ENCODE measurements at places on chromosomes 7 and 10. TPM values are rescaled to one million over a fixed set of nuclear protein-coding genes. Genes with fewer than 3 reads are reported as not detected.

DNA sequence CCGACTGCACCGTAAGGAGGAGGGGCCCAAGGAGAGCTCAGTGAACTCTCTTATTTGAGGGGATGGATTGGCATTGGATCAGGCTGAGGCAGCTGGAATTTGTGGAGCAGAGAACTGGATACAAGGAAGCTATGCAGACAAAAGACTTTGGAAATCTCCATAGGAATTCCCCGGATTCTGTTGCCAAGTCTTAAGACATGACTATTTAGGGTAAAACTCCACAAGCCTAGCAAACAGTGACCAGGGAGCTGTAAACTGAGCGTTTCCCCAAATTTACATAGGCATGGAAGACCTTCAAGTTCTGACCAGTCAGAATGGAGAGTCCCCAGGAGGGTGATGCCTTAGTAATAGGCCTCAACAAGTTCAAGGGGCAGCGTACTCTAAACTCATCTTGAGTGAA is 82.5 kb upstream of the PCBD1 start:
- DNase-seq: no peak

Gene MBL2
- total RNA-seq: not detected

GRCh38 chr10:4154191-4154715 is 369.2 kb upstream of the KLF6 start:
- no peak for DNase-seq

Gene PRTFDC1
- 21.5 TPM for total RNA-seq

DNA sequence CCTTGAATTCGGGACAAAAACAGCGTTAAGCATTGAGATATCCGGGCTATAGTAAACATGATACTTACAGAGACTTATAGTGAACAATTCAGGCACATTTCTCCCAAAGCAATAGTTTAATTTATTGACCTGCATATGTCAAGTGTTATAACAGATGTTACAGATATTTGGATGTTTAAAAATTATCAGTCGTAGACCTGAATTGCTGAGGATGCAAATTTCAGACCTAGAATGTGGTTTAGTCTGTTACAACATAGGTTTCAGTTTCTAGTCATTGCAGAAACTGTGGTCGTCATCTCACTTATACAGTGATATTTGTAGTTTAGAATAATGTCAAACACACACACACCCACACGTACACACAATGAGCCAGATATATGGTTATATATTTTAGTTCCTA is 85.2 kb downstream of the VTI1A start:
- DNase-seq: no peak

Gene SRRM3
- 88.0 TPM for total RNA-seq

GRCh38 chr10:62805231-62806099 is 945 bp downstream of the ADO start:
- DNase-seq: no peak

- DNase-seq: no peak
Observed at GRCh38 chr10:132517951-132518521, 19.6 kb upstream of the INPP5A start.

- no peak for DNase-seq
Observed at GRCh38 chr7:111074748-111075146, 16.2 kb upstream of the LRRN3 start.

DNA sequence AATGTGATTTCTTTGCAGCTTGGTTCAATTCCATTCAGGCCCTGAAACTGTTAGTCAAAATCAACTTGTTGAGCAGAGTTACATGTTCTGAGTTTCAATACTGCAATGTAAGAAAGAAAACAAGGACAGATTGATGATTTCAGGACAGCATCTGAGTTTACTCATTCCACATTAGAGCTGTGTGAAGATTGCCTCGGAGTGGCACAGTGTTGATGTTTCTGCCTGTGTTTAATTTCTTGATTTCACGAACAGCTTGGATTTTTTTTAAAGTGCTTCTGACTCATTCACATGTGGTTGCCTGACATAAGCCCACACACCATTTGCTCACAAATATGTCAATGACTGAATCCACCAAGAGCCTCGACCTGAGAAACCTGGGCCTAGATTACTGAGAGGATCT is 101.2 kb upstream of the PARD3 start:
- DNase-seq: no peak

GRCh38 chr7:25863729-25864110 is 288.3 kb upstream of the NFE2L3 start:
- DNase-seq: no peak

DNA sequence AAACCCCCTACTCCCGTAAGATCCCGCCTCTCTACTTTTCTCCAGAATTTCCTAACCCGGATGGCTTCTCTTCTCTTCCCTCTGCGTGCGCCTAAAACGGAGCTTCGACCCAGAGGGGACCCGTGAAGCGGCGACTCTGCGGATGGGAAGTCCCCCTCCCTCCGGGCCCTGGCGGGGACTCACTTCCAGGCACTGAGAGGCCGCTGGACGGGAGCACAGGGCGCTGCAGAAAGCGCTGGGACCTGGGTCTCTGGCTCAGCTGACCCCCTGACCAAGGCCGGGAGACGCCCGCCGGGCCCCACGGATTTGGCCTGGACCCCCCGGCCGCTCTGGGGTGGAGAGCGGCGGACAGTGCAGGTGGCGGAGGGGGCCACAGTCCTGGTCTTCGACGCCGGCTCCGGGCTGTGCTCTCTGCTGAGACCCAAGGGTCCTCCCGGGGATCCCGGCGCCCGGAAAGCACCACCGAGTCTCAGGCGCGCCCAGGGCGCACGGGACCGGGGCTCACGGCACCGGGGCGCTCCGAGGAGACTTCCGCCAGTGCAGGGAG is 688 bp upstream of the FOXL3 start:
- no peak for DNase-seq

Gene PSTK
- 14.1 TPM for total RNA-seq

GRCh38 chr10:78405736-78406135 is 372.1 kb downstream of the RPS24 start:
- no peak for DNase-seq

- DNase-seq: no peak
Observed at GRCh38 chr7:139656387-139656786, 121.4 kb downstream of the HIPK2 start.

- DNase-seq: no peak
Observed at GRCh38 chr10:114816308-114816707, 5.3 kb upstream of the FHIP2A start.

Gene CTTNBP2
- total RNA-seq: 48.1 TPM

Gene PLEKHS1
- total RNA-seq: not detected

DNA sequence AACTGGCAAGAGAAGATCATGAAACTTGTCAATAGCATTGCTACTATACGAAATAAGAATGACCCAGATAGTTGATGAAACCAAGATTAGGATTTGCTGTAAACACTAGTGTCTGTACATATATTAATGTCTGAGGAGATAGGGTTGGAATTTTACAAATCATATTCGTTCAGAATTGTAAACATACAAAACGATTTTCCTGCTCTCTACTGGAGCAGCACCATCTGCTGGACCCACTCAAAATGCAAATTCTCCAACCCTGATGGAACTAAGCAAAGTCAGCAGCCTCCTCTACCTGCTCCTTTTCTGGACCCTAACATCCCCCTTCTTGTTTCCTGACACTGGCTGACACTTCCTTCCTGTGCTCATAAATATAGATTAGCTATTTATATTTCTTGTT is 29.4 kb upstream of the SGMS1 start:
- no peak for DNase-seq

DNA sequence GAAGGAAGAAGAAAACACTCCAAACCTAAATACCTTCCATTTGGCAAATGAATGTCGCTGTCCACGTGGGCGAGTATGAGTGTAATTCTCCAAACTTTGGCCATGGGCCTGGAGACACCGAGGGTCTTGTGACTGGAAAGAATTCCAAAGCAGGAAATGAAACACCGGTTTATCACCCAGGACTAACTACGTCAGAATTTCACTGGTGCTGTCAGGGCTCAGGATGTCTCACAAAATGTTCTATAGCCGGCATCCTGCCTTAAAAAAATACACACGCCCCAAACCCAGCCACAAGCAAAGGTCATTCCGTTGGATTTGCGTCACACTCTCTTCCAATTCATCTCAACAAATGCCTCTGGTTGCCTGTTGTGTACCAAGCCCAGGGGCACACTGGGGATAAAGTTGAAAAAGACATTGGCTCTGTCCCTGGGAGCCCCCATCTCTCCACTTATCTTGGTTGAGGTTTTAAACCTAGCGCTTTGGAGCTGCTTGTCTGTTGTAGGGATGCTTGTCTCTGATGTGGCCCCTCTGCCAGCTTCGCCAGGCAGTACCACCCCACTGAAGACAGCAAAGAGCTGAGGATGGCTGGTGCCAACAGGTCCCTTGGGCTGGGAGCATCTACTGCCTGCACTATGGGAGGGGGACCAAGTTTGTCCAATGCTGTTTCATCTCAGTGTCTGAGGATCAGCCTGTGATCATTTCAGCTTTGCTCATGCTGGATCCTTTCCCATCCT is 31.2 kb downstream of the GSTO2 start:
- no peak for DNase-seq

DNA sequence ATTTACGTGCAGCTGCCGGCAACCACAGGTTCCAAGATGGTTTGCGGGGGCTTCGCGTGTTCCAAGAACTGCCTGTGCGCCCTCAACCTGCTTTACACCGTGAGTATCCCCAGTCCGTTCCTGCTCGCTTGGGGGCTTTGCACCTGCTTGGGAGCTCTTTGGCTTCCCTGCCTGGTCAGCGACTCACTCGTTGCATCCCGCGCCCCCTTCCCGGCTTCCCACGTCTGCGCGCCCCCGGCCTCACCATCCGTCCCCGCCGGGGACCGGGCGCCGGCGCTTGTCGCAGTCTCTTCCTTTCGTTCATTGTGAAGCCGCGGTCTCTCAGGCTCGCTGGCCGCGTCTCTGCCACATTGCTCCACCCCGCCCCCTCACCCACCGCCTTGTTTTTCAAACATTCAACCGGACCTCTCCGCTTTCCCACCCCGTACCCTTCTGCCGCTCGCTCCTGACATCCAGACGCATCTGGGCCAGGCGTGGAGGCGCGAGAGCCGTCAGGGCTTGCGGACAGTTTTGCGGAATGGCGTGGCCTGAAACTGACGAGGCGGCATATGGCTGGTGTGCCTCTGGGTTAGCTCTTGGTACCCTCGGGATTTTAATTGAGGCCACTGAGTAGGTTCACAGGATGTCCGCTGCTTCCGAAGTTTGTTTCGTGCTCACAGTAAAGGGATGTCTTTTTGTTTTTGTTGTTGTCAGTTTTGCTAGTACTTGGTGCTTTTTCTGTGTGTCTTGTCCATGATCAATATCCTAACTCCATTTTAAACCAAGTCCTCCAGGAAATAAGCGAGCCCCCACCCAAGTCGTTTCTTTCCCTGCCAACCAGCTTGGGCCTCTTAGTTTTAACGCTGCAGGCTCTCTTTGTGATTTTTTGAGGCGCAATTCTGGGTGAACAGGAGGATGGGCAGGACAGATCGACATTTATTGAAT is 639 bp downstream of the TSPAN13 start:
- peak; percentile 24 for DNase-seq

DNA sequence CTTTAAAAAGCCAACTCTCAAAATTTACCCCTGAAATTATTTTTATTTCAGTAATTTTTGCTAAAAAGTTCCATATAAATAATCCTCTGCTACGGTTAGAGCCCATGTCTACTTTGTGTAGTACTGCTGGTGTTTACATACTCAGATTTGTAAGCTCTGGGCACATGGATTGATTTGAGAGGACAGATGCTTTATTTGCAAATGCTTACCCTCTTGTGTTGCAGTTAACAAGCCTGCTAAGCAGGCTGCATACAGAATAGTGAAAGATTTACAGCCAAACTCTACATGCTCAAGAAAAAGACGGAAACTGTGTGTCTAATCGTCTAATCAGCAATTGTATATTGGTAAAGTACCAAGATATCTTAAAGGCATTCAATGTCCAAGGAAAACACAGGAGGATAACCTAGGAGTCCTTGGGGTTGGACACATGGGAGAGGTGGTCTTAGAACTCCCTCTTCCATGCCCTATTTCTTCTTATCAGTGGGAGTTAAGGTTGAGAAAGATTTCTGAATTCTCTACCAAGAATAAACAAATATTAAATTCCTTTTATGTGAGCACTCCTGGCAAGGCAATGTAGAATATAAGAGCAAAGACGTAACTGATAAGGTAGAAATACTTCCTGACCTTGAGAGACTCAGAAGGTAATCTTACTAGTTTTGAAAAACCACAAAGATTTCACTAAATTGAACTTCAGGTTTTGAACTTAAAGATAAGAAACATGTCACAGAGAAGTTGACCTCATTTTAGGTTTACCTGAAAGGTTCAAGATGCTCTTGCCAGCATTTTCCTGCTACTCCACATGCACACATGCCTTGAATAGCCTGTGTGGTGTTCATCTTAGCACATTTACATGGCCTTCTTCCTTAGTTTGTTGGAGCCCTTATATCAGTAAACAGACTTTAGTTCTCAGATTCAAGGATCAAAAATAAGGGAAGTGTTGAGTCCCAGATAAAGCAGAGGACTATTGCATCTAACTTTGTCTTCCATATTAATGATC is 1216.5 kb downstream of the SORCS3 start:
- DNase-seq: no peak

Gene NKX6-2
- 46.3 TPM for total RNA-seq

Gene PGAM1
- 463 TPM for total RNA-seq

GRCh38 chr10:85795460-85795859 is 571.1 kb downstream of the GRID1 start:
- no peak for DNase-seq

DNA sequence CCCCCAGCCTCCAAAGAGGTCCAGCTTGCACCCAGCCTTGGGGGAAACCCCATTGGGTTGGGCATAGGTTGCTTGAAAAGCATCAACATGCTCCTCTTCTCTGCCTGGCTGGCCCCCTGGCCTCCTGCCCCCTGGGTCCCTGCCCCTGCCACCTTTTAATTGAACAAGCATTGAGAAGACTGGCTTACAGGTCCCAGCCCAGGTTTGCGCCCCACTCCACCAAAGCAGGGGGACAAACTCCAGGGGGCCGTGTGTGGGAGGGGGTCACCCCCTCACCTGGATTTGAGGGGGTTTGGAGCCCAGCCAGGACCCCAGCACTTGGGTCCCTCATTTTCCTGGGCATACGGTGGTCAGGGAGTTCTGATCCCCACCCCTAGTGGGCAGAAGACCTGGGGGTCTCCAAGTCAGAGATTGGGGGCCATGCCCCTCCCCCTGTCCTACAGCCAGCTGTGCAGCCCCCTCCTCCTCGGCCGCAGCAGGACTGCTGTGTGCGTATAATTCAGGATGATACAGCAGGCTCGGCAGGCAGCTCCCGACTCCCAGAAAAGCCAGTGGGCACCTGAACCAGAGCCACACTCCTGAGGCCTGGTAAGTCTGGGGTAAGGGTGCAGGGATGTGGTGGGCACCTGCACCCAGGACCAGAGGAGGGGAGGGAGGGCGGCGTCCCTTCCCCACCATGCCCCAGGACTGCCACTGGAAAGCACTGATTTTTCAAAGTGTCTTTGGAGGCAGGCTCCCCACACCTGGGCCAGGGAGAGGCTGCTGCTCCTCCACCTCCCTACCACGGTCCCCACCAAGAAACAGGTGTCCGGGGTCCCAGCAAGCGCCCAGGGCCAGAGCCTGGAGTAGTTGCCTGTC is 1.7 kb downstream of the ELFN1 start:
- DNase-seq: peak; percentile 19

GRCh38 chr10:29174389-29174788 is 114.5 kb upstream of the LYZL1 start:
- no peak for DNase-seq

GRCh38 chr10:126133906-126134656 is 237.7 kb downstream of the FANK1 start:
- DNase-seq: no peak
